ENCODE measurements at places on chromosomes 1 and 21.
A peak's percentile ranks its signal among the peaks of the same experiment; 100 is the strongest.

GRCh38 chr21:25871566-25871965 lies 136.8 kb downstream of the GABPA start:
- no peak for DNase-seq

- no peak for DNase-seq
These were observed at the start of gene CHRM3 for GRCh38 chr1:239386453-239387303. TSS of gene CHRM3 (plus strand) at chr1:239386568. CDS start at chr1:239907452, 520,884 bp downstream.

- no peak for DNase-seq
These were observed 1.1 kb downstream of the USP48 start for GRCh38 chr1:21781815-21782348.

DNA sequence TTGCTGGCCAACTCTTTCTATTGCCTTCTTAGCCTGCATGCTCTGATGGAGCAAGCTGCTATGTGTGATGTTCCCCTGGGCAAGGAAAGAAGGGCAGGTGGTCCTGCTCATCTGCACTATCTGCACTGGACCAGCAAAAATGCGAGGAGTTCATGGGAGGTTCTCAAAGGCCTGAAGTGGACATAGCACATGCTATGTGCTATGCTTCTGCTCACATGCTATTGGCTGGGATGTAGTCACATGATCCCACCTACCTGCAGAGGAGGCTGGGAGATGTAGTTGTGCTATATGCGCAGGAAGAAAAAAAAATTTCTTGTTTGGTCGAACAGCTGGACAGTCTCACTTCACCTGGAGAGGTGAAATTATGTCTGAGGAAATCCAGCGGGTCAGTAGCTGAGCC lies 587.7 kb downstream of the MATN1 start:
- DNase-seq: no peak

GRCh38 chr21:46153247-46154154 lies 1.9 kb downstream of the FTCD start:
- DNase-seq: peak; percentile 33
